ENCODE measurements at places on chromosomes 5 and 9.

- DNase-seq = no peak
These were observed 70.7 kb upstream of the TRIM32 start for GRCh38 chr9:116616304-116616914.

- DNase-seq = no peak
These were observed 56.8 kb downstream of the IL31RA start for GRCh38 chr5:55907927-55908326.

GRCh38 chr9:2018764-2019558 lies 3.8 kb downstream of the SMARCA2 start:
- peak; percentile 20 for DNase-seq

- no peak for DNase-seq
These were observed 295.3 kb upstream of the SLC24A2 start for GRCh38 chr9:20084125-20084524.

GRCh38 chr5:116340799-116341198 lies 233.8 kb downstream of the SEMA6A start:
- DNase-seq = no peak
